Posterior cingulate gyrus (tissue), 11 donors: ENCODE measurements at places on chromosomes 12 and 14.

DNA sequence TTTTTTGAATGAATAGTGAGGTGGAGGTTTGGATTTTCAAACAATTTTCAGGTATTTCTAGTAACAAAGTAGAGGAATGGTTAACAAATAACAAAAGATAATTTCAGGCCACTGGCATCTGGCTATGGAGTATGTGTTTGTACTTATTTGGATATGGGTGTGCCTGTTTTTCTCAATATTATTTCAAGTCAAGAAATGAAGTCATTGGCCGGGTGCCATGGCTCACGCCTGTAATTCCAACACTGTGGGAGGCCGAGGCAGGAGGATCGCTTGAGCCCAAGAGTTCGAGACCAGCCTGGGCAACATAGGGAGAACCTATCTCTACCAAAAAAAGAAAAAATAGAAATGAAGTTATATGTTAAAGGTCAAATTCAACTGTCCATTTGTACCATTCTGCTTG, 13.9 kb downstream of the SLC35E3 start:
- DNase-seq = no peak

DNA sequence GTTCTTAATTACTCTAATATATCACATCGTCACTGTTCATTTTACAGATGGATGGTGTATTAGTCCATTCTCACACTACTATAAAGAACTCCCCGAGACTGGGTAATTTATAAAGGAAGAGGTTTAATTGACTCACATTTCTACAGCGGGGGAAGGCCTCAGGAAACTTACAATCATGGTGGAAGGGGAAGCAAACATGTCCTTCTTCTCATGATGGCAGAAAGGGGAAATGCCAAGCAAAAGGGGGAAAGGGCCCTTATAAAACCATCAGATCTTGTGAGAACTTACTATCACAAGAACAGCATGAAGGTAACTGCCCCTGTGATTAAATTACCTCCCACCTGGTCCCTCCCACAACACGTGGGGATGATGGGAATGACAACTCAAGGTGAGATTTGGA, 6.5 kb downstream of the TMBIM4 start:
- no peak for DNase-seq

DNA sequence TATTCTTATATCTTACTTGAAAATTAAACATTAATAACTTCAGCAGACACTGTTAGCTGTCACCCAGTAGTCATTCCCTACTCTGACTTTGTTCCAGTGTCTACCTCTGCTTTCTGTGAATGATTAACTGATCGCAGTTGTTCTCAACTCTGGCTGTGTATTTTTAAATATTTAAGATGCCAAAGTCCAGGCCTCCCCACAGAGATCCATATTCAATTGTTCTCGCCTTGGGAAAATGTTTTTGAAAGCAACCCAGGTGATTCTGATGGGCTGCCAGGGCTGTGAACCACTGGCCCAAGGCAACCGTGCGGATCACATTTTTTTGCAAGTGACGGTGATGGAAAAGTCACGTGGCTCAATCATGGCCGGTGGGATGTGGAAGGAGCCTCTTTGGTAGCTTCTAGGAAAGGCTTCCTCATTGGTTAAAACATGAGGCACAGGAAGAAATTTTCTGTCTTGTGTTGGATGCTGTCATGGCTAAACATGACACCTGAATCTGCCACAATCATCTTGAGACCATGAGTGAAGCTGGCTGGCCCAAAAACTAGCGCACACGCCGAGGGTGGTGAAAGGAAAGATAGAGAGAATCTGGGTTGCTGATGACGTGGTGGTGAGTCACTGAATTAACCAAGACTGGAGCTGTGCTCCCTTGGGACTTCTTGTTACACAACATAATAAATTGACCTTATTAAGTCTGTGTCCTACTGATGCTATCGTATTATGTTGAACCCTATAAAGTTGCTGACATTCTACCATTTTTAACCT, 37.2 kb downstream of the RDH12 start:
- DNase-seq = no peak

DNA sequence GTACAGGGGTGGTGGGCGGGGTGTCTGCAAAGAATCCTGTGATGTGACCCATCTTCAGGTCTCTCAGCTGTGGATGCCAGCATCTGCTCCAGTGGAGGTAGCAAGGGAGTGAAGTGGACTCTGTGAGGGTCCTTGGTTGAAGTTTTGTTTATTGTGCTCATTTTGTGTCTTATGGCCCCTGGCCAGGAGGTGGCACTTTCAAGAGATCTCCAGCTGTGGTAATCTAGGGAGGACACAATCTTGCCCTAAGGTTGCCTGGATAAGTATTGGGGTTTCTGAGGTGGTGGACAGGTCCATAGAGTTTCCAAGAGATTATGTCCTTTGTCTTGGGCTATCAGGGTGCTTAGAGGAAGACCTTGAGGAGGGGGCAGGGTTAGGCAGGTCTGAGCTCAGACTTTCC, 260.7 kb downstream of the CCDC59 start:
- no peak for DNase-seq

DNA sequence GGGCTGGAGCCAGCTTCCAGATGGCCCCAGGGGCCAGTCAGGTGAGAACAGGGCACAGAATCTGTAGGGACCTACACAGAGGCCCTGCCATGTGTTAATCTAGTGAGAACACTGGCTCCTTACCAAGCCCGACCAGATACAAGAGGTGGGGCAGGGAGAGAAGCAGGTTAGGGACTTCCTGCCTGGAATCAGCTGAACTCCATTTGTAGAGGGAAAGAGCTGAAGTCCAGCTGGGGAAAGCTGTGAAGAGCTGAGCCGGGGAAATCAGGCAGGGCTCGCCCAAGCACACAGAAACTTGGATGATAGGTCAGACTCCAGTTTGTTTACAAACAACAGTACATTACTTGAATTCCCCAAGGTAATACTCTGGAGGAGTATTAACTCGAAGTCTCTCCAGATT, 46.7 kb downstream of the PTGER2 start:
- no peak for DNase-seq

- no peak for DNase-seq
Measured at GRCh38 chr14:73788317-73788598, 63.4 kb upstream of the PTGR2 start.

DNA sequence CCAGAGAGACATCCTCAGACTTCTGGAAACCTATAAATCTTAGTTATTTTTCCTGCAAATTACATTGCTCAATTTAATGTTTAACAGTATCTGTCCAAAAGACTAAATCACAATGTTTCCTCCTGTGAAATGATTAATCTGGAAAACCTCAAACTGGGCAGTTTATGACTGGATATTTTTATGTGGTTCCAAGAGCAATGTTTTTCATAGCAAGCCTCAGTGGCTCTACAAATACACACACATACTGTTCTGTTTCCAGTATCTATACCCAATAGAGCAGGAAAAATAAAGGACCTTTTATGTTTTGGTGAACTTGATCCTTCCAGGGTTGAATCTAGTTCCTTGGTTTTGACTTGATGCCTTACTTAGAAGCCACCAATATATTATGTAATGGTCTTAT, 9.2 kb downstream of the NID2 start:
- DNase-seq = no peak
